ENCODE measurements at places on chromosomes 6 and 20. TPM values are rescaled to one million over a fixed set of nuclear protein-coding genes. Genes with fewer than 3 reads are reported as not detected.

GRCh38 chr6:53330137-53330536, 18.6 kb downstream of the ELOVL5 start:
- DNase-seq: no peak

Gene KIF6
- total RNA-seq: not detected

- peak; percentile 73 for DNase-seq
These were observed 469 bp downstream of the SYNJ2 start for GRCh38 chr6:157982102-157982562.

Gene NMBR
- not detected for total RNA-seq

DNA sequence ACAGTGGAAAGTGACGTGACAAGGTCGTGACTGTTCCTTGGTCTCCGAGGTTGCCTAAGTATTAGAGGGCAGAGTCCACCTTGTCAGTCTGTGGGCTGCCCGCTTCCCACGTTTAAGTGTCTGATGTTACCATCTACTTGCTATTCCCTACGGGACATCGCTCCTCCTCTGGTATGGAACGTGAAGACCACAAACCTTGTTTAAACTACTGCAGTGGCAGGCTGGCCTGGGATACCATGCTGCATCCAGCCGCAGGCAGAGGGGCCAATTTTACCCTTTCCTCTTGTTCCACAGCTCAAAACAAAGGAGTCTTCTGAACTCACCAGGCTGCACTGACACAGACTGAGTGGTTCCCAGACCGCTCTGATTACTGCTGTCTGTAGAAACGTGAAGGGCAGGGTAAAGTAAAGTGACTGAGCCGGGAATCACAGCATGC, 275.9 kb downstream of the FOXC1 start:
- DNase-seq: no peak

GRCh38 chr6:122947355-122947754, 48.7 kb upstream of the CLVS2 start:
- no peak for DNase-seq

- DNase-seq: no peak
These were observed 162.1 kb downstream of the MTFR2 start for GRCh38 chr6:136087986-136088385.

DNA sequence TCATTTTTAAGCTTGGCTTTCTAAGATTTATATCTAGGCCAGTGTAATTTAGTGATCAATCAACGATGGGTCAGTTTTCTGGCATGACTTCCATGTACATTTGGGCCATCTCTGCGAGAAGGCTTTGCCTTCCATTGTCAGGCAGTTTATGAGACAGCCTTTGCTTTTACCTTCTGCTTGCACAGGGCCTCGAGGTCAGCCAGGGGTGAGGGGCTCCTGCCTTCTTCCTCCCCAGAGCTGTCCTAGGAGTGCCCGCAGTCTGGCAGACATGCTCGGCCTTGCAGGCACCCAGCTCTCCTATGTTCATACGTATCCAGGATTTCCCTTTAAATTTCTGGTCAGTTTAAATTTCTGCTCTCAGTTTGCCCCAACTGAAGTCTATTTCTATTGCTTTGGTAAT, 367.2 kb downstream of the SMOC2 start:
- DNase-seq: no peak

- no peak for DNase-seq
These were observed 9.5 kb upstream of the NR2E1 start for GRCh38 chr6:108156180-108156937.

Gene IL17F
- not detected for total RNA-seq

GRCh38 chr6:3568396-3569082, 111.7 kb upstream of the SLC22A23 start:
- no peak for DNase-seq

- DNase-seq: no peak
These were observed 315.4 kb downstream of the PLCB1 start for GRCh38 chr20:8447262-8448120.

- DNase-seq: no peak
These were observed 477.3 kb downstream of the UTRN start for GRCh38 chr6:144762469-144762868.

Gene ADGRF5
- total RNA-seq: 8.1 TPM

Gene ZNF343
- 11.1 TPM for total RNA-seq

DNA sequence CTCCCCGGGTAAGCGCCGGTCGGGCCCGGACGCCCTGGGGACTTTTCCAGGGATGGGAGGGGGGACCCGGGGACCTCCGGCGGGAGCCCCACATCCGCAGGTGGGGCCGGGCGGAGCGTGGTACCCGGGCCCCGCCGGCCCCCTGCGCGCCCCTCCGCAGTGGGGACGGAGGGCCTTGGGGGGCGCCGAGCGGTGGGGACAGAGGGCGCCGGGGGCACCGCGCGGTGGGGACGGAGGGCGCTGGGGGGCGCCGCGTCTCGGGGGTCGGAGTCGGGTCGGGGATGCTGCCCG, 270 bp downstream of the PLEKHG1 start:
- DNase-seq: no peak
